CD8-positive, alpha-beta memory T cell (primary cell): ENCODE measurements at places on chromosomes 2 and 18.

DNA sequence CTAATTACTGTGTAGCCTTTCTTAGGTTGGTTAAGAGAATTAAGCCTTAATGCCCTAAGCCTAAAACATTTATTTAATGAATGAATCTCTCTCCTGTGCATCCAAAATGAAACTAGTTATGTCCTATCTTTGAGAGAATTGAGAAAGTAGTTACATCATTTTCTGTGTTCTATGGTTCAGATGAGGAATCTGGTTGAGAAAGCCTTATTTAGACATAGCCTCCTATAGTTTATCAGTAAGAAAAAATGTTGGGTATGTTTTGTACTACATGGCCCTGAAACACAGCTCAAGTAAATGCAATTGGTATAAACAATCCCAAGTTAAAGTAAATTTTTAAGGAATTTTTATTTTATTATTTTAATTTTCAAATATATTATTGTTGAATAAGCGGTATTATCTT is 25.9 kb upstream of the RAMP1 start:
- no peak for DNase-seq

DNA sequence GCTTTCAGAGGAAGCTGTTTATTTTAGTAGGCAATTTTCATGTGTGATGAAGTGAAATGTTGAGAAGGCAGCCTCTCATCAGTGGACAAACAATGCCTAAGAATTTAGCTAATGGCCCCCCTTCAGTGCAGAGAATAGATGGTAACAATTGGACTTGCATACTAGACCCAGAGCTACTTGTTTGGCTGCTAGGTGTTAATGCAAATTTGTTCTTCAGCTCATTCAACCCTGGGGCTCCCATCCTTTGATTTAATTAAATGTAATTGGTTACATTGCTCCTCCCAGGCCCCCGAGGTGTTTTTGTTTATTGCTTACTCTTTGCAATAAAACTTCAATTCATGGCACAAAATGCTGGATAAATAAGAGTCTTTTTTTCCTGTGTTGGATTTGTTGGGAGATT is 68.6 kb downstream of the CAMKMT start:
- DNase-seq: no peak

- no peak for DNase-seq
Measured at GRCh38 chr2:233091595-233092375, 31.6 kb downstream of the INPP5D start.

DNA sequence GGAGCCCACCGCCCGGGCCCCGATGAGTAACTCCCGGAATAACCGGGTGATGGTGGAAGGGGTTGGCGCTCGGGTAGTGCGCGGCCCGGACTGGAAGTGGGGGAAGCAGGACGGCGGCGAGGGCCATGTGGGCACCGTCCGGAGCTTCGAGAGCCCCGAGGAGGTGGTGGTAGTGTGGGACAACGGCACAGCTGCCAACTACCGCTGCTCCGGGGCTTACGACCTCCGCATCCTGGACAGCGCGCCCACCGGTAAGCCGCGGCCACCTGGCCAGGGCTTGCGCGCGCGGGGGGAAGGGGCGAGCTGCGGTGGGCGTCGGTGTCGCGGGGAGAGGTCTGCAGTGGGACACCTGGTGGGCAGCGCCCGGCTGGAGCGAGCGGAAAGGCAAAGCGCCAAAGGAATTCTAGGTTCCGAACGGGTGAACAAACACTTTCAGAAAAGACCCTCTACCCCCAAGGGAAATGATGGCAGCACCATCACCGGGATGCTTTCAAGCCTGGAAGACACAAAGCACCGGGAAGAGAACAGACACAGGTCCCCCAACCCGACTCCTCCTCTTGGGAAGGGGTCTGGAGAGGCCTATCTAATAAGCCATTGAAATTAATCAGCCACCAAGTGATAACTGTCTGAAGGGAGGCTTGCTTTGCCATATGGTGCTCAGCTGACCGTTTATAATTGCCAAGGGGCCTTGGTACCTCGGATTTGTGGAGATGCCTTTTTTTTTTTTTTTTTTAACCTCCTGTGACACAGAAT is 1.1 kb downstream of the MIB1 start:
- no peak for DNase-seq

DNA sequence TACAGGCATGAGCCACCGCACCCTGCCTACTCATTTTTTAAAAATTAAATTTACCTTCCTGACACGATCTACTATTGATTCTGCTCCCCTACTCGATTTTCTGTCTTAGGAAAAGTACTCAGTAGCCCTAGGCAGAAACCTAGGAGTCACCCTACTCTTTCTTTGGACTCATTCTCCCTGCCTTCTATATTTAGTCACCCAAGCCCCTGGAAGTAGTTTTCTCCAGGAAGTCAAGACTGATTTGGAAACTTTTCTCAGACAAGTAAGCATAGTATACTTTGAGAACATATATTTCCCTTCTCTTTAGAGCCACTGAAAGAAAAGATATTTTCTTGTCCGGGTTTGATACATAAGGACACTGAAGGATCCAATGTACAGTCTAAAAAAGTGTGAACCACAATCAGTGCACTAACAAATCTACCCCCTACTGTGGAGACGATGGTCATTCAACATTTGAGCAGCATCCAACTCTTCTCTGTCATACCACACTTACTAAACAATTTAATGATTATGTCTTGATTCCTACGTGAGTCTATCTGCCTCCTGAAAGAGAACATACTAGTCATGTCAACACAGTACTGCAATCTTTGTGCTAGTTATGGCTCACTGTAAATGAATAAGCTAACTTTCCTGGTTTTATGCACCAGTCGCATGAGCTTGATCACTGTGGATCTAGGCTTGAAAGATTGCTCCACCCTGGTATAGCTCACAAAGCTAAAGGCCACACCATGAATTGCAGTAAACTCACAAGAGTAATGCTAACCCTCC is 19.8 kb downstream of the YWHAQ start:
- DNase-seq: no peak

DNA sequence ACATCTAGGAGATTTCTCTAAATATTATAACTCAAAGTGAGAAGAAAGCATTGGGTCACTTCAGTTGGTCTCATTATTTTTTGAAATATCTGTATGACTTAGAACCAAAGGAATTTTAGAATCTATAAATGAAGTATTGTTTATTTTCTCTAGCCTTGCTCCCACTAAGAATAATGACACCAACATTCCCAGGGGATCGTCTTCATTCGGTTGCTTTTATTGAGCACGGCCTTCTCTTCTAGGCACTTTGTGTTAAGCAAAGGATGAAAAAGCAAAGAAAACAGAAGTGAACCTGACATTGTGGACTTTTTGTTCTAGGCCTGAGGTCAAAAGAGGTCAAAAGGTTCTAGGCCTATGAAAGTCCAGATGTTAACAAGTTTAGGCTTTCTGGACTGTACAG is 231.9 kb downstream of the GALR1 start:
- DNase-seq: no peak

DNA sequence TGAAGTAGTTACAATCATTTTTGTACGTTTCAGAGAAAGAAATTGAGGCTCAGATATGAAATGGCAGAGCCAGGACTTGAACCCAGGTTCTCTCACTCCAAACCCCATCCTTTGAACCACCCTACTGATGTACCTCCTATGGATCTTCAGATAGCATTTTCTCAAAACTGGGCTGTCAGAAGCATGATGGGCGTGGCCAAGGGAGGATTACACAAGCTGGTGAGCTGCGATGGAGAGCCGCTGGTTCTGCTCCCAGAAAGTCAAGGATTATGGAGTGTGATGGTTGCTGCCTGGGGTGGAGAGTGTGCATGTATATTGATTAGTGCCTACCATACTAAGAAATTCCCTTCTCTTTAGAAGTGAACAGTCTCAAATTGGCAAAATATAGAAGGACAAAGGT is 47.0 kb upstream of the PPP1CB start:
- DNase-seq: no peak

DNA sequence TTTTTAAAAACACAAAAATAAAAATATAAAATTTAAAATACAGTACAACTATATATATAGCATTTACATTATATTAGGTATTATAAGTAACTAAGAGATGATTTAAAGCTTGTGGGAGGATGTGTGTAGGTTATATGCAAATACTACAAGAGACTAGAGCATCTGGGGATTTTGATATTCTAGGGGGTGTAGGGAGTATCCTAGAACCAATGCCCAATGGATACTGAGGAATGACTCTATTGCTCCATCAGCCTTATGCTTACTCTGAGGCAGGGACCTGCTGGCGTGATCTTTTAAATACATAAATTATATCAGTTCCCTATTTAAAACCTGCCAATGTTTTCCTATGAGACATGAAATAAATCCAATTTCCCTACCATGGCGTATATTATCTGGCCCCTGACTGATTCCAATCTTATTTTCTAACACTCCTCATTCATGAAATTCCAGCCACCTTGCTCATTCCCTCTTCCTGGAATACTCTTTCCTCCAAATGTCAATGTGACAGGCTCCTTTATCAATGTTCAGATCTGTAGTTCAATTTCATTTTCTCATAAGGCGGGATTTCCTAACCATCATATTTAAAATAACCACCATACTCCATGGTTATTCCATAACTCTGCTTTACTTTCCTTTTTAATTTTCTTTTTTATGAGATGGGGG is 22.2 kb downstream of the SP3 start:
- no peak for DNase-seq

GRCh38 chr2:61157371-61158003 is 4.5 kb upstream of the C2orf74 start:
- no peak for DNase-seq

DNA sequence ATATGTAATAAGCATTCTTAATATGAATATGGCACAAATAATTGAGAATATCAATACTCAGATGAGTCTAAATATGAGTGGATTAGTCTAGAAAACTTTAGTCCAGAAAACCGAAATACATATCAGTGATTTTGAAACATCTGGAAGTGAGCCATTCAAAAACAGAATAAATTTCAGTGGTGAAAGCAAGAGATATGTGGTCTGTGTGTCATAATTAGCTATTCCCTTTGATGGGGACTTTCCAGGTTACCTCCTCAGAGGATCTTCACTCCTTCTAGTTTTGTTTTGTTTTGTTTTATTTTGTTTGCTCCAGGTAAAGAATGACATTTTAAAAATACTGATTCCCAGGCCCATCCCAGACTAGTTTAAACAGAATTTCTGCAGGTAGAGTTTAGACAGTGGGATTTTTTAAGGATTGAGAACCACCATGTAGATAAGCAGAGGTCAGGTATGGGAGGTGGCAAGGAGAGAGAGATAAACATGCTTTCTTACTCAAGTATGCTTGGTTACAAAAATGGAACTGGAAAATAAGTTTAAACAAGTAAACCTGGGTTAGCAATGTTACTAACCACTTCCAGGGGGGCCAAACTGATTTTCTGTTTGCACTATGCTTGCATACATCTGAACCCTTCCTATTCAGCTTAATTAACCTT is 70.7 kb downstream of the NABP1 start:
- DNase-seq: no peak

DNA sequence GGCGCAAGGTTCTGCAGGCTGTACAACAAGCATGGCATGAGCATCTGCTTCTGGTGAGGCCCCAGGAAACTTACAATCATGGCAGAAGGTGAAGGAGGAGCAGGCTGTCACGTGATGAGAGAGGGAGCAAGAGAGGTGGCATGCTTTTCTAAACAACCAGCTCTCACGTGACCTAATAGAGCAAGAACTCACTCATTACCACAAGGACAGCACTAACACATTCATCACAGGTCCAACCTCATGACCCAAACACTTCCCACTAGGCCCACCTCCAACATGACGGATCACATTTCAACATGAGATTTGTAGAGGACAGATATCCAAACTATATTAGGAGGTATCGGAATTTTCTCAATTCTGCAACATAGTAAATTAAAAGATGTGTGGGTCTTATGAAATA is 108.8 kb upstream of the DLX2 start:
- no peak for DNase-seq

DNA sequence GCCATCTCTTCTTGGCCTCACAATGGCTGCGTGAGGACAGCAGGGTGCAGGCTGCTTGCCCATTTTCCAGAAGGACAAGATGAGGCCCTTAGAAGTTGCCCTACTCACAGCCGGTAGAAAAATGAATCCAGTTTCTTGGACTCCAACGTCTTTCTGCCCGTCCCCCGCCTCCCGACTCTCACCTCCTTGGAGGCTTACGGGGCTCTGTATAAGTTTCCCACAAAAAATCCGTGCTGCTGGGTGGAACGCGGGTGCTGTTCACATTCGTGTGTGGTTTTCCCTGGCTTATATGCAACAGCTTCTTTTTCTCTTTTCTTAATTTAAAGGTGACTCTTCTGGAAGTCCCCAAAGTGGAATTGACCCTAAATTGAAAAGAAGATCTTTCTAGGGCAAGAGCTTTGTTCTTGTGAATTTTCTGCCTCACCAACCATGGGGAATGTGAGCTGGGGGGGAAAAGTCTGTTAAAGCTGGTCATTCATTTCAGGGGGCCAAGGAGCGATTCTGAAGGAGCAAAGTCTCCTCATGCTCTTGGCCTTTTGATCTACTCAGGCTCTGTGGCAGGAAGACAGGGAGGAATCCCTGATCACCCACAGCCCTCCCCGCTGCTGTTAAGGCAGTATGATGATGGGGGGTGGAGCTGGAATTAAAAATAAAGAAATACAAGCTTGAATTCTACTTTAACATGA is 51.3 kb downstream of the DDX1 start:
- no peak for DNase-seq

DNA sequence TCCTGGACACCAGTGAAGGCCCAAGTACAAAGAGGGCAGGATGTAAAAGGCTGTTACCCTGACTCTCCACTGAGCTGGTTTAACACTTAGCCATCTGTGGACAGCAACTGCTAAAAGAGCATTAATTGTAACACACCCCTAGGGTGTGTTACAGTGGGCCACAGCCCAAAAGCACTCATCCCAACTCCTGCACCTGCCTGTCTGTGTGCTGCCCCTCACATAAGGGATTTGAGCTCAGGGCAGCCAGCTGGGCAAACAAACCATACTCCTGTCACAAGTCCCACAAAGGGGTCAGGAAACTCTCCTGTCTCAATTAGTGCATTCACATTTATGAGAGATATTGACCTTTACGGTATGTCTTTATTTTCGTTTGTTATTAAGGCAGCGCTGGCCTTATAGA is 833.1 kb upstream of the NXPH2 start:
- no peak for DNase-seq

- DNase-seq: peak; percentile 34
Measured at GRCh38 chr2:238784671-238785527, 63.0 kb upstream of the TWIST2 start.

GRCh38 chr2:85154048-85154753 is 21.0 kb downstream of the TCF7L1 start:
- DNase-seq: no peak

GRCh38 chr2:203582468-203582867 is 47.4 kb upstream of the RAPH1 start:
- no peak for DNase-seq

GRCh38 chr2:186442885-186443284 is 43.2 kb upstream of the ZC3H15 start:
- DNase-seq: no peak

- peak; percentile 7 for DNase-seq
Measured at GRCh38 chr2:84495539-84496146, 20.7 kb upstream of the DNAH6 start.

DNA sequence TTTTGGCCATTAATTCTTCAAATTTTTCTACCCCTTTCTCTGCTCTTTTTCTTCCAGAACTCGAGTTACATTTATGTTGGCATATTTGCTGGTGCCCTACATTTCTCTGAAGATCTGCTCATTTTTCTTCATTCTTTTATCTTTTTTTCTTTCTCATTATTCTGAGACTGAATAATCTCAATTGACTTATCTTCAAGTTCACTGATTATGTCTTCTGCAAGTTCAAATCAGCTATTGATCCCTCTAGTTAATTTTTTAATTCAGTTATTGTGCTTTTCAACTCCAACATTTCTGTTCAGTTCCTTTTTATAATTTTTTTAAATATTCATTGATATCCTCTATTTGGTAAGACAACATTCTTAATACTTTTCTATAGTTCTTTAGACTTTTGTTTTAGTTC is 3.2 kb downstream of the CFAP210 start:
- DNase-seq: no peak
